ENCODE measurements at places on chromosomes 1 and 21. TPM values are rescaled to one million over a fixed set of nuclear protein-coding genes. Genes with fewer than 3 reads are reported as not detected.

- no peak for DNase-seq
Measured at GRCh38 chr1:79151006-79151796, 144.7 kb upstream of the ADGRL4 start.

The XCL1 gene
- not detected for total RNA-seq

The CNIH3 gene
- 44.0 TPM for total RNA-seq

DNA sequence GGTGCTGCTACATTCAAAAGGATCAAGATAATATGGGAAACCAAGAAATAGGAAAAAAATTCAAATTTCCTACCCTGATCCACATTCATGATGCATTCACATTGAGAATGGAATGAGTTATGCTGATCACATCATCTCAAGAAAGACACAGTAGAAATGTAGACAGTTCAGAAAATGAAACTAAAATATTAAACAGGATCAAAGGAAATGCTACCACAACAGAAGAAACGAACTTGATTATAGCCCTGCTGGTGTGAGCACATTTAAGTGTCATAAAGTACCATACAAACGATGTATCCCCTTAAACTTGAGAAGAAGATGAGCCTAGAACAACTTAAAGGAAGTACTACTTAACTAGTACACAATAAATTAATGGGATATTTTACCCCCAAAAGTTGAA is 21.3 kb downstream of the SYDE2 start:
- DNase-seq: no peak

GRCh38 chr1:25672763-25673409 is 56.3 kb downstream of the MAN1C1 start:
- no peak for DNase-seq

The PRCC gene
- 14.3 TPM for total RNA-seq

- DNase-seq: no peak
Measured at GRCh38 chr1:239886266-239886665, 205.4 kb upstream of the FMN2 start.

GRCh38 chr1:64967381-64967780 is 1.0 kb upstream of the JAK1 start:
- DNase-seq: no peak

The UBL4B gene
- 0.41 TPM for total RNA-seq

The KLHDC7A gene
- under 0.01 TPM for total RNA-seq

The FBXO2 gene
- 6.1 TPM for total RNA-seq

- DNase-seq: no peak
Measured at GRCh38 chr1:111876631-111877030, 112.8 kb downstream of the KCND3 start.

GRCh38 chr1:60952612-60953111 is 129.7 kb upstream of the NFIA start:
- DNase-seq: no peak

GRCh38 chr1:224266915-224267856 is 62.8 kb downstream of the NVL start:
- DNase-seq: no peak

DNA sequence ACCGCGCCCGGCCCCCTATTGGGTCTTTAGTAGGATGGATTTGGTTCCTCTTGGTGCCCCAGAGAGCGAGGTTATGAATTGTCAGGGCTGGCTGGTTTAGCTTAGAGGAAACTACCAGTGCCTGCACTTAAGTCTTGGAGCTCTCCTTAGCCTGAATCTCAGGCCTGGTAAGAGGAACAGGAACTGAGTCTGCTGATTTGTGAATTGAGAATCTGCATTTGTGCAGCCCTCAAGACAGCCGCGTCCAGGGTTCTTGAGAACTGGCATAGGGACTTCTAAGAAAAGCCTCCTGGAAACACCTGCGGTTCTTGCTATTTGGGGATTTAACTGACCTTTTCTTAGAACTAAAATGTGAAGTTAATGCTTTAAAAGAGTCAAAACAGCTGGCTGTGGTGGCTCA is 1.7 kb downstream of the NECAP2 start:
- DNase-seq: no peak

DNA sequence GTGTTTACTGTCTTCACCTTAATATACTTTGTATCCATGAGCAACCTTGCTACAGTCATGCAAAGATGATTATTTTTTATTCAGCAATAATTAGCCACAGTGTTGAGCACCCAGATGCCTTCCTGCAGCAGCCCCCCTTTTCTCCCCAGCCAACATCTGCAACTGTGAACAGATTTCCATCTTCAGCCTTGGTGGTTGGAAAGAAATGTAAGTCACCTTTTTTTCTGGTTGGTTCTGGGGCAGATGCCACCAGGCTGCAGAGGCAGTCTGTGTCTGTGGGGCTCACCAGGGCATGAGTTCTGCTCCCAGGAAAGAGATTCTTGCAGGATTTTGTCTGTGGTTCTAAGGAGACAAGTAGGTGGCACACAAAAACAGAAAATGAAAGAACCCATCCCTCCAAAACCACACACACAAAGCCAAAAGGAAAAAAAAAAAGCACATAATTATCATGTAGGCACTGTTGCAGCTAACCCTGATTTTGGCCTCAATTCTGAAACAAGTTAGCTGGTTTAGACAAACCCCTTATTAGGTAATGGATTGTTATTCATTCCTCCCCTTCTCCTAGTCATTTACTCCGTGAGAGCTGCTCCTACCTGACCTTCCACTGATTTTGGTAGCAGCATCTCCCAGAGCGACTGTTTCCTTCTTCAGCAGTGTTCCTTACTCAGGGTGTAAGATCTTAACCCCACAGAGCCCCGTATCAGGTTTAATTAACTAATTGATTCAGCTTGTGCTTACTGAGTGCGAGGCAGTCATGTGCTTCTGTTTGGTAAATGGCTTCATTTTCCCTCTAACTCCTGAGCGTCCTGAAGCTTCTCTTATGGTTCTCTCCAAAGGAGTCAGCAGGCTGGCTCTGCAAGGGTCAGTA is 36.5 kb downstream of the GALNT2 start:
- DNase-seq: no peak

All from frontal cortex (tissue), 4 donors.